ENCODE measurements at places on chromosomes 11 and 22.

DNA sequence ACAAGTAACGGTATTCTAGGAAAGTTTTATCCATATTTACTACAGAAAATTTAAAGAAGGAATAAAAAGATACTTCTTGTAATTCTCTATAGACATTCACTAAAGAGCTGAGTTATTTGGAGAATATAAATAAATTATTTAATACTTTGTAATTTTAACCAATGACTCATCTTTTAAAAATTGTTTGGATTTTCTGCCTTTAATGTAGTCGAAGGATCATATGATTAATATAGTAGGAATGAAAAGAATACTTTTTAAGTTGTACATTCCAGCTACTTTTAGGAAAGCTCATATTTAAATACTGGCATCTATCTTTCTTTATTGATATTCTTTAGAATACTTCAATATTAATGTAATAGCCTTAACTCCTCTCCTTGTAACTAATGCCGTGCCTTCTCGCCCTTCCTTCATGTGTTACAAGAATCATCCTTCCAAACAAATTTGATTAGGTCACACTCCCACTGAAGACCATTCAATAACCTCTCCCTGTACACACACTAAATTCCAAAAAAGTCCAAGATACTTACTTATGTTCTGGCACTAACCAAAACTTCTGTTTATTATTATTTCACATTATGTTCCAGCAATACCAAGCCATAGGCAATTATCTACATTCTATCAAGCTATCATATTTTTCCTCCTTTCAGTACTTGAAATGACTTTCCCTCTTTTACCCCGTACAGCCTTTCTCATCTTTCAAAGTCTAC lies 501.9 kb downstream of the CNTN5 start:
- no peak for DNase-seq

DNA sequence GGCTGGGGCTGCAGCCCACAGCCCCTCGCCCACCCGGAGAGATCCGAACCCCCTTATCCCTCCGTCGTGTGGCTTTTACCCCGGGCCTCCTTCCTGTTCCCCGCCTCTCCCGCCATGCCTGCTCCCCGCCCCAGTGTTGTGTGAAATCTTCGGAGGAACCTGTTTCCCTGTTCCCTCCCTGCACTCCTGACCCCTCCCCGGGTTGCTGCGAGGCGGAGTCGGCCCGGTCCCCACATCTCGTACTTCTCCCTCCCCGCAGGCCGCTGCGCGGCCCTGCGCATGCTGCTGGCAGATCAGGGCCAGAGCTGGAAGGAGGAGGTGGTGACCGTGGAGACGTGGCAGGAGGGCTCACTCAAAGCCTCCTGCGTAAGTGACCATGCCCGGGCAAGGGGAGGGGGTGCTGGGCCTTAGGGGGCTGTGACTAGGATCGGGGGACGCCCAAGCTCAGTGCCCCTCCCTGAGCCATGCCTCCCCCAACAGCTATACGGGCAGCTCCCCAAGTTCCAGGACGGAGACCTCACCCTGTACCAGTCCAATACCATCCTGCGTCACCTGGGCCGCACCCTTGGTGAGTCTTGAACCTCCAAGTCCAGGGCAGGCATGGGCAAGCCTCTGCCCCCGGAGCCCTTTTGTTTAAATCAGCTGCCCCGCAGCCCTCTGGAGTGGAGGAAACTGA lies 731 bp downstream of the GSTP1 start:
- DNase-seq: peak; percentile 69

DNA sequence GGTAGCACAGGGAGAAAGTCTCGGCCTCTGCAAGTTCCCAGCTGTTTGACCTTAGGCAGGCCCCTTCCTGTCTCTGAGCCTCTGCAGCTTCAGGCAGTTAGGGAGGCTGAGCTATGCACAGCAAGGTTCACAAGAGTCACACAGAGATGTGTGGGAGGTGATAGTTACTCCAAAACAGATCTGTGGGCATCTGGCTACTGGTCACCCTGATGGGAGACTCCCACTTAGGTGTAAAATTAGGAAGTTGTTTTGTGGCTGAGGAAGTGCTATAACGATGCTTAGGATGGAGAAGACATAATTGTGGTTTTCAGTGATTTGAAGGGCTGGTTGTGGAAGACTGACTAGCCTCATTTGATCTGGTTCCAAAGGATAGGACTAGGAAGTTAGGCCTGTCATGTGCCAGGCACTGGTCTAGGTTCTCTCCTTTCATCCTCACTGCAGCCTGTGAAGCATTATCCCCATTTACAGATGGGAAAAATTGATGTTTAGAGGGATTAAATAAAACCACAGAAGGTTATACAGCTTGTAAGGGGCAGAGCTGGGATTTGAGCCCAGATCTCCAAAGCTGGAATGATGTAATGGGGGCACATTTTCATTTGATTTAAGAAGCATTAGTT lies 13.5 kb downstream of the ACO2 start:
- no peak for DNase-seq

- DNase-seq: no peak
Observed at GRCh38 chr11:12897867-12898266, 111.2 kb upstream of the RASSF10 start.

- DNase-seq: no peak
Observed at GRCh38 chr22:45804319-45804985, 132.8 kb downstream of the ATXN10 start.

DNA sequence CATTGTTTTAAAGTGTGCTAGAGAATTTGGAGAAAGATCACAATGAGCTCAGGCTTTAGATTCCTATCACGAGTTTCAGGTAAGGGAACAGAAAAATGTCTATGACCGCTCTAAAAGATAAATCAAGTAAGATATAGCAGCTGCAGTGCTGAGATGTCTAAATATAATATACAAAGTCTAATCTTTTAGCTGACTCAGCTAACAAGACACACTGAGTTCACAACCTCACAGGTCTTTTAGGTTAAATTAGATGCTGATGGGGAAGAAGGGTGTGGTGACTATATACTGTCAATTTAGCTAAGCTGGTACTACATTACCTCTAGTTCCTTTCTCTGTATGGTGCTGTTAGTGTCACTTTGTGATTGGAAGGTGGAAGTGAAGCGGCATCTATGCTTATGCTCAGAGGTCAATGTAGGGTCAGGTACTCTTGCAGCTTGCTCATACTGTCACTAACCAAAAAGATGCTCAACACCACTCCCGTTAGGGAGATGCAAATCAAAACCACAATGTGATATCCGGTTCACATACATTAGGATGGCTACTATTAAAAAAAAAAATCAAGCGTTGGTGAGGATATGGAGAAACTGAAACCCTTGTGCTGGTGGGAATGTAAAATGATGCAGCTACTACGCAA lies 283.5 kb downstream of the SWAP70 start:
- no peak for DNase-seq

DNA sequence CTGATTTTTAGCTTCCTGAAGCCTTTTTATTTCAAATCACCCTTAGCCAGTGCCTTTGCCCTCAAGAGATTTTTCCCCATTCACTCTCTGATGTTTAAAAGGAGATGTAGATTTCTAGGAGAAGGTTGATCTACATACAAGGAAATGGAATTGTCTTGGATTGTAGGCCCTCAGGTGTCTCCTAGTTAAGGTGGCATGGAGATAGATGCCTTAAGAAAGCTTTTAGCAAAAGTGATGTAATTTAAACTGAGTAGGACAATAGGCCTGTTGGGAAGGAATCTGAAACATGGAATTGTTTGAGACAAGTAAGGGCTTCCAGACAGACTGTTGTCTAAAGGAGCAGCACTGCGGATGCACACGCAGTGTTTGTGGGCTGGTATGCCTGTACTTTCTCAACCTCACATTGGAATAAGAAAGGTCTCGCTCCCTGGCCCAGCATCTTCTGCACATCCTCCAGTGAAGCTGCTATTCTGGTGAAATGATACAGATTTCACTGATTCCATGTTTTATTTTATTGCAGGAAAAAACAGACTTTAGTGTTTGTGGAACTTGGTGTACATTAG lies 69.8 kb upstream of the SLC25A18 start:
- peak; percentile 81 for DNase-seq

GRCh38 chr11:99117603-99118002 lies 96.9 kb downstream of the CNTN5 start:
- peak; percentile 32 for DNase-seq

DNA sequence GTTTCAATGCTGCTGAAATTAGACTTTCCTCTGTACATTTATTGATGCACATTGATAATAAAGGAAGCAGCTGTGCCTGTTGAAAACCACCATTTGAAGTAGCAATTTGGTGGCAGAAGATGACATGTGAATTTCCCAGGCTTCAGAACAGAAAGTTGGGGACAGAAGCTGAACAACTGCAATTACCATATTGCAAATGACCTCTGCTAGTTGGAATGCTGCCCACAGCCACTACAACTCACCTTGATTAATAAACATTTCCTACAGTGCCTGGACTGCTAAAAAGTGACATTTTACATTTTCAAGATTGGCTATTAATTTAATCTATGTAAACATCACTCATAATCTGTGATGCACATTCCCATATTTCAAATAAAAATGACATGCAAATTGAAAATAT lies 208.6 kb downstream of the LUZP2 start:
- DNase-seq: peak; percentile 66

DNA sequence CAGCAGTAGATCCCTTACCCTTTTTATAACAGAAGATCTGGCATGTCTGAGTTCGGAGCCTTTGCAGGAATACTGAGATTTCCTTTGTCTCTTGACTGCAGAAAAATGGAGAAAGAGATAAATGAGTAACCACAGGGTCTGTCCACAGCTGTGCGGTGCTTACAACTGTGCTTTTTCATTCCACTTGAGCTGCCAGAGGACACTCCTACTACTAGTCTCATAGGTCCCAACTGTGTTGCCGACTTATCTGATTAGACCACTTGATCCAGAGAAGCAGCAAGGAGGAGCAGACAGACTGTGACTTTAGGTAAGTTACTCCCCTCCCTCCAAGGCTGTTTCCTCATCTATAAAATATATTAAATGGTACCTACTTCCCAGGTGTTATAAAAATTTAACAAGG lies 17.5 kb downstream of the FAM227A start:
- DNase-seq: no peak

DNA sequence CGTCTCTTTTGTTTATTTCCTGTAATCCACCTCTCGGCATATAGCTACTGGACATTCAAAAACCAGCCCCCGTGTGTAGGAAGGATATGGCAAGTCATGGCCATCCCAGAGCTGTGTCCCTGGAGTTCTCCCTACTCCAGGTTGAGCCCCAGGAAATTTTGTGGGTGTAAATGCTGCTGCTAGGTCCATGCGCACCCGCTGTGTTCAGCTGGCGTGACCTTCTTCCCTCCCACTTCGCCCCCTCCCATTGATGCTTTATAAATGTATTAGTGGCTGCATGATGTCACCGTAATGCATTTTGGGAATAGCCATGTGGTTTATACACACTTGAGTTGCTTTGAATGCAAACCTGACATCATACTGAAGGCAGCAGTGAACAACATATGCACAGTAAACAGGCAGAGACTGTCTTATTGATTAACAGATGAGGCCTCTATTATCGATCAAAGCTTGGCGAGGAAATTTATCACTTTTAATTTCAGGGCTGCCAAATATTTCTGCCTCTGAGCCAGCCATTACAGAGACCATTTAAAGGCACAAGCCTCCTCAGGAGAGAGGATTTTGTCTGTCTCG lies 113.6 kb upstream of the NNMT start:
- no peak for DNase-seq

DNA sequence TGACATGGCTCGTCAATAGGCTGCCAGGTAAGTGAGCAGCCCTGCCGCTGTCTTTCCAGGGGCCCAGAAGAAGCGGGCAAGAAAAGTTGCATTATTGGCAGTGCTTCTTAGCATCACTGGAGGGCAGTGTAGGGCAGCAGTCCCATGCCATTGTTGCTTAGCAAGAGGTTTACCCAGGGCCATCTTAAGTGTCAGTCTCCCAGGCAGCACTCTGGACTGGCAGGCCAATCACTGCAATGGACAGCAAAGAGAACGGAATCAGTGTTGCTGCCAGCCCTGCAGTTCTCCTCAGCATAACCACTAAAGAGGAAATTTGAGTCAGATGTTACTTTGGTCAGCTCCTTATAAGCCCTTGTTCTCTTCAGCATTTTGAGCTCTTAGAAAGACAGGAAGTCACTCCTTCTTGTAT lies 13.4 kb upstream of the GRK2 start:
- peak; percentile 79 for DNase-seq

DNA sequence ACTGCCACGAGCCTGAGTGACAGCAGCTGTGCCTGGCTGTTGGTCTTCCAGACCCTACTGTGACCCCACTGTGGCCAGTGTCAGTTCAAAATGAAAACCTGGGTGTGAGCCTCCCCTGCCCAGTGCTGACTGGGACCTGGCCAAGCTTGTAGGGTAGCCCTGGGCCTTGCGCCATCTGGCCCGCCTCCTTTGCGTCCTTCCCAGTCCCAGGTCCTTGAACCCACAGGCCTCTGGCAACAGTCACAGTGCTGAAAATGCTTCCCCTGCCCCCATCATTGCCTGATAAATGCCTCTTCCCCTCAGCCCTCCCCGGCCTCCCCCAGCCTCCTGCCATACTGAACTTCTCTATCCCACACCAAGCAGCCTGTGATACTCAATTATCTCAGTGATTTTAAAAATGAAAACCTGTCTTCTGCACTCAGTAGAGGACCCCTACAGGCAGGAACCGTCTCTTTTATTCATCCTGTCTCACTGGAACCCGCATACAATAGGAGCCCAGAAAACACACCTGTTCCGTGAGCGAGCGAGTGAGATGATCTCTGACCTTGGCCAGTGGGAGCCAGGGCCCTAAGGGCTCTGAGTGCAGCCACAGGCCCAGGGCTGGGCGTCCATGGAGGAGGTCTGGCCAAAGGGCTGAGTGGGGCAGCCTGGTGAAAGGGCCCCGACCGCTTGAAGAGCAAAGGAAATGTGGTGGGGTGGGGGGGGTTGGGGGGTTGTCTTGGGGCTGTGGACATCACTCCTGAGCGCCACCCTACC lies 49.7 kb upstream of the TTLL12 start:
- DNase-seq: peak; percentile 19

DNA sequence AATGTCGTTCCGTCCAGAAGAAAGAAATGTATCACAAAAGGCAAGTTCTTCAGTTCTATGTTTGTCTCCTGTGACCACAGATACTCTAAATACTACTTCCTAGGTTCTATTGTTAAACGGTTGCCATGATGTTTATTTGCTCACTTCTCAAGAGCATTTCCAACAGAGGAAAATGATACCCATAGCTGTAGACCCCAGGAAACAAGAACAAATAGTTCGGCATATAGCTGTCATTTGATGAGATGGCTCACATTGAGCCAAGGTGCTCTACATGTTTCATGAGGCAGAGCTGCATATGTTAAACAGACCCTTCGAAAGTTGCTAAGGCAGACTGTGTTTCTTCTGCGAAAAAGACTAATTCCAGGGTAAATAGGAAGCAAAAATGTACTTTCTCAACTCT lies 15.4 kb upstream of the ANGPTL5 start:
- no peak for DNase-seq
